ENCODE measurements at places on chromosomes 4 and X.

DNA sequence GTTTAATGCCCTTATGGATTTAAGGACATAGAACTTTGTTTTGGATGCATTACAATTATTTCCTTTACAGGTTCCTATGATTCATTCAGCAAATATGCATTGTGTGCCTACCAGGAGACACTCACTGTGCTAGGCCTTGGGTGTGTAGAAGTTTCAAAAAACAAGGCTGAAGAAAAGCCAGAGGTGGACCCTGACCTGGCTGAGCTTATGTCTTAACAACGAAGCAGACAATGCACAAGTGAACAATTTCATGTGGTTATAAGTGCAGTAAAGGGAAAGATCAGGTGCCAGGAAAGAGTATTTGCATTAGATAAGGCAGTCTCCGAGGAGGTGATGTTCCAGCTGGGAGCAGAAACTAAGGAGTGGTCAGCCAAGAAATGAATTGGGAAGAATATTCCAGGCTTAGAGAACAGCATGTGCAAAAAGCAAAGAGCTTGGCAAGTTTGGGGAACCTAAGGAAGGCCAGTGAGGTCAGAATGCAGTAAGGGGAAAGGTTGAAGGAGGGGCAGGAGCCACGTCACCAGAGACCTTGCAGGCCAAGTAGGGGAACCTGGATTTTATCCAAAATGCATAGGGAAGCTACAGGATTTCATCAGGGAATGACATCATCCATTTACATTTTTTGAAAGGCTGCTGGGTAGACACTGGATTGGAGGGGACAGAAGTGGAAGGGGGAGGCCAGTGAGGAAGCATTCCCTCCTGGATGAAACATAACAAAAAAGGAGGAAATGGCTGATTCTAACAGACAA lies 193.6 kb downstream of the SOWAHB start:
- no peak for DNase-seq

GRCh38 chrX:111431001-111431400 lies 19.0 kb upstream of the DCX start:
- DNase-seq: no peak

GRCh38 chrX:52979568-52979967 lies 21.2 kb upstream of the FAM156A start:
- DNase-seq: no peak

GRCh38 chr4:164177153-164177552 lies 576.8 kb upstream of the SMIM31 start:
- no peak for DNase-seq

DNA sequence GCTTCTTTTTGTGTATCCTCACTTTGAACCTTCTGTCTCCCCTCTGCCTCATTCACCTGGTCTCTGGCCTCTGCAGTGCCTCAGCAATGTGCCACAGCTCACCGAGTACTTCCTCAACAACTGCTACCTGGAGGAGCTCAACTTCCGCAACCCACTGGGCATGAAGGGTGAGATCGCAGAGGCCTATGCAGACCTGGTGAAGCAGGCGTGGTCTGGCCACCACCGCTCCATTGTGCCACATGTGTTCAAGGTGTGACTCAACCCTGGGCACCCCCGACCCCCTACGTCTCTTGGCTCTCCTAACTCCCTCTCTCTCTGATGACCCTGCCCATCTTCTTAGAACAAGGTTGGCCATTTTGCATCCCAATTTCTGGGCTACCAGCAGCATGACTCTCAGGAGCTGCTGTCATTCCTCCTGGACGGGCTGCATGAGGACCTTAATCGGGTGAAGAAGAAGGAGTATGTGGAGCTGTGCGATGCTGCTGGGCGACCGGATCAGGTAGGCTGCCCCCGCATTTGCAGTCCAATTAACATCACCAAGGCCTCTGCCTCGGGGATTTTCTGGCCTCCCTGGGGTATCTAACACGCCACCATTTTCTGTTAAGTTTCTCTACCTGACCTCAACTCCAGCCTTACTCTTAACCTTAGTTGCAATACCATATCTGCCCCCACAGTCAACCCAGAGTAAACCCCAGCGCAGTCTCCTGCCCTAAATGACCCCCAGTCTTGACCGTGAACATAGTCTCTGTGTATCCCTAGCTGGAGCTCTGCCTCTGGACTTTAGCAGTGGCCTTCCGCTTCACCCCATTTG lies 8.6 kb downstream of the USP11 start:
- DNase-seq: no peak

Measured in D721Med (cell line).